Globus pallidus (tissue), 1 donor: ENCODE measurements at places on chromosomes 5 and 9.

DNA sequence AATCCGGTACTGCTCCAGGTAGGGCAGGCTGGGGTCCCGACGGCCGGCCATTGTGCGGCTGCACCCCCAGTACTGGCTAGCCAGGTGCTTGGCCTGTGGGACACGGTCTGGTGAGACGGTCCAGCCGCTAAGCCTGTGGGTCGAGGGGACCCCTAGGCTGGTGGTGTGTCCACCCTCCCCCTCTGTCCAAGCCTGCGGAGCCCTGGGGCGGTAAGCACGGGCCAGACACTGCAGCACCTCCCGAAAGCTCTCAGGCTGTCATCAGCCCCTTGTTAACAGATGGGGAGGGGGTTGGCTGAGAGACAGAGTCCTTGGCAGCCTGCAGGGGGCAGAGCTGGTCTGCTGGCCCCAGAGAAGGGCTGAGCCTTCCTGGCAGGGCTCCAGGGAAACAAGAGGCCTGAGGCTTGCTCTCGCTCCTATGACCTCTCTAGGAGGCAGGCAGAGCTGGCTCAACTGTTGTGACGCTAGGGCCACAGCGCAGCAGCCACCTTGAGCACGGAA is 11.8 kb upstream of the MRNIP start:
- DNase-seq = peak; percentile 37

DNA sequence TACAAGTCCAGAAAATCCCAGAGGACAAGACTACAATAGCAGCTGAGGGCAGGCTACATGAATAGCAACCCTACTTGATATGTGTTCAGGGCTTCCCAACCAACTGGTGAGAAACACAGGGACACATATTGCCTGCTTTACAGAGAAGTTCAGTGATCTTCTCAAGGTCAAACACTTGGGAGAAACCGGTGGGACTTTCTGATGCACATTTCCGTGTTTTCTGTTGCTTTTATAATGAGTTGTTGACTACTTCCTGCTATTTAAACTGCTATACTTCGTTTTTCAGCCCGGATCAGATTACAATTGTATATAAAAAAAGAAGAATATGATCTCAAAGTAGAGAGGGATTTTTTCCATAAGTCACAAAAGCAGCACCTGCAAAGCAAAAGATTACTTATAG is 175.1 kb downstream of the SNX18 start:
- DNase-seq = no peak

DNA sequence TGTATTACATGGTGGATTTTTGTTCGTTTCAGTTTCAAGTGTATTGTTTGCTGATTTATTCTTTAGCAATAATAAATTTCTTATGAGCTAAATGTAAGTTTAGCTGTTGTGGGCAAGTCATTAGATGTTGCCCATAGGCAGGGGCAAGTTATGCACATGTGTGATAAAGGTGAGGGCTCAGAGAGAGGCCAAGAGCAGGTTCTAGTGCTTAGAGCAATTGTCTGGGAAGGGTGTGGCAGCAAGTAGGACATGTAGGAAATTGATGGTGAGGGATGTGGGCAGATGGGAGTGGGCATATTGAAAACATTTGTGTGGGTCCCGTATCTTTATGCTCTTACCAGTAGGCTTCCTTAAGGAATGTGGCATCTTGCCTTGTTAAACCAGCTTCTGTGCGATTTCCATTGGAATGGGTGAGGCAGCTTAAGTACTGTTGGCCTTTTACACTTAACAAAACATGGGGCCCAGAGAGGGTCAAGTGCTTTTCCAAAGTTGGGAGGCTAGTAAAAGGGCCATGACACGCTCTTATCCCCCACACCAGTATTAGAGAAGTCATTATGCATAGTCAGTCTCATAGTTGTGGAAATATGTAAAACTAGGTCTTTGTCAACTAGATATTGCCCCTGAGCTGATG is 60.6 kb downstream of the KDM4C start:
- DNase-seq = no peak

GRCh38 chr5:119954106-119954505 is 324.7 kb downstream of the FAM170A start:
- DNase-seq = no peak

DNA sequence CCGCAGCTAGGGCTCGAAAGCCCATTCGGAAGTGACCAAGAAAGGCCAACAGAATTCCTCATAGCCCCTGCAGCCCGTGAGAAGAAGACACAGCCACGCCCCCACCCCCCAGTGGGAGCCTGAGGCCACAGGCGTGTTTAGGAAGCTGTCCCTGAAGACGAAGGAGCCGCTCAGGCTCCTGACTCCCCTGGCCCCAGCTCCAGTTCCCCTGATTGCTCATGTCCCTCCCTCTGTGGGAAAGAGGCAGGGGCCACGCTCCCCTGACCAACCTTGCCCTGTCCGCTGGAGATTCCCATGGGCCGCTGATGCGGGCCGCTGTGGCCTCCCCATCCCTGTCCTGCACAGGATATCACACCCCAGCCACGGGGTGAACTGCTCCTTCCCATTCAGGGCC is 13.6 kb downstream of the ROPN1L start:
- DNase-seq = no peak
